AG10803 (cell line): ENCODE measurements at places on chromosomes 3 and 15.
A peak's percentile ranks its signal among the peaks of the same experiment; 100 is the strongest.

DNA sequence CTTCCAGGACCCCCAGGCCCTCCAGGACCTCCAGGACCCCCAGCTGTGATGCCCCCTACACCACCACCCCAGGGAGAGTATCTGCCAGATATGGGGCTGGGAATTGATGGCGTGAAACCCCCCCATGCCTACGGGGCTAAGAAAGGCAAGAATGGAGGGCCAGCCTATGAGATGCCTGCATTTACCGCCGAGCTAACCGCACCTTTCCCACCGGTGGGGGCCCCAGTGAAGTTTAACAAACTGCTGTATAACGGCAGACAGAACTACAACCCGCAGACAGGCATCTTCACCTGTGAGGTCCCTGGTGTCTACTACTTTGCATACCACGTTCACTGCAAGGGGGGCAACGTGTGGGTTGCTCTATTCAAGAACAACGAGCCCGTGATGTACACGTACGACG lies 22.1 kb upstream of the CMSS1 start:
- no peak for DNase-seq

GRCh38 chr15:101054116-101054515 lies 135.0 kb downstream of the LRRK1 start:
- DNase-seq = no peak

DNA sequence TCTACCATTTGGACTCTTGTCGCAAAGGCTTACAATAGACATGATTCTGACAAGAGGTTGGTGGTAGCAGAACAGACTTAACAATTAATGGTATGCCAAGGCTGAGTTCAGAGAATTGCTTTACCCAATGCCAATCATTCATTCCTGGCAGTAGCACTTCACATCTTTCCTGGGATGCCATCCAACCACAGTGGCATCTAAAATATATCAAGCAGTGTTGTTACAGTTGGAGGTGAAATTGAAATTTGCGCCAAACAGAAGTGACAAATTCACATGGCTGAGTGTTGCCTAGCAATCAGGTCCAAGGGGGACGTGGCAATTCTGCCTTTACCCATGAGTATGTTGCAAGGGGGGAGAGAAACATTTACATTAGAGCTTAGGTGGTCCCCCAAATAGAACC lies 21.0 kb upstream of the DPH6 start:
- no peak for DNase-seq

GRCh38 chr3:119595639-119596334 lies 1.9 kb upstream of the PLA1A start:
- no peak for DNase-seq

GRCh38 chr3:139571711-139572110 lies 32.2 kb upstream of the RBP1 start:
- no peak for DNase-seq

GRCh38 chr15:85800478-85801123 lies 5.9 kb upstream of the KLHL25 start:
- DNase-seq = peak; percentile 53

DNA sequence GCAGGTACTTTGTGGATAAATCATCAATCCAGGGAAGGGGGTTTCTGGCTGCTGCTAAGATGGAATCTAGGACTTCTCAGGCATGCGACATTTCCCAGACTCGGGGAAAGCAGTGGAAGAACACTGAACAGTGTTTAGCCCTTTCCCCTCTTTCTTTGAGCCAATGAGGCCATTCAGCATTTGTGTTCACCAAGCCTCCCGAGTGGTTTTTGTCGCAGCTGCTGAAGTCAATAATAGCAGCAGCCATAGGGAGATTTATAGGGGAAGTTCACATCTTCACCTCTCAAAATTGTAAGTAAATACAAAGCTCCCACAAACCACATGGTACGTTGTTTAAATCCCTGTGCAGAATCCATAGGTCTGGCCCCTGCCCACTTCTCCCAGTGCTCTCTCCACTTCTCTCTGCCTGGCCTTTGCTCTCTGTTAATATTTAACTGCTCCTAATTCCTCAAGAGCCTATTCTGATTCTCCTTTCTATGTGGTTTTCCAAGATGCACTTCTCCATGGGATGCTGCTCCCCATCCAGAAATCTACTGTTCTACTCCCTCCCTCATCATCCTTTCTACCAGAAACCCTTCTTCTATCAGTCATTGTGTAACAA lies 230.7 kb downstream of the SHQ1 start:
- DNase-seq = no peak

DNA sequence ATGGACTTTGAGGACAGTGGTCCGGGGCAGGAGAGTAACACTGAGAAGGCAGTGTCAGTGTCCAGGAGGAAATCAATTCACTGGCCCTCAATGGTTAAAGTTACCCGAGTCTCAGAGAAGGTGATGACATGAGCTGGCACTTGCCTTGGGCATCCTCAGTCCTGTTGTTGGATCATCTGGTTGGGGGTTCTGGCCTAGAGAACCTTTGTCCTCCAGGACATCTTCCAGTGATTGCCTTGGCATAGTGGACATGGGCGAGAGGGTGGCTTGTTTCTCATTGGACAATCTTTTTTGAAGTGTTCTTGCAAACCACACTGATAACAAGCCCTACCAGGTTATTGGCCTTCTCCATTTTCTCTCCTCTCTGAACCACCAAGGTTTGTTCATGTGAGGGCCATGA lies 83.4 kb upstream of the TERB2 start:
- no peak for DNase-seq

GRCh38 chr3:43207628-43208085 lies 78.7 kb upstream of the SNRK start:
- no peak for DNase-seq

- no peak for DNase-seq
Measured at GRCh38 chr3:96776818-96777217, 37.6 kb upstream of the EPHA6 start.

DNA sequence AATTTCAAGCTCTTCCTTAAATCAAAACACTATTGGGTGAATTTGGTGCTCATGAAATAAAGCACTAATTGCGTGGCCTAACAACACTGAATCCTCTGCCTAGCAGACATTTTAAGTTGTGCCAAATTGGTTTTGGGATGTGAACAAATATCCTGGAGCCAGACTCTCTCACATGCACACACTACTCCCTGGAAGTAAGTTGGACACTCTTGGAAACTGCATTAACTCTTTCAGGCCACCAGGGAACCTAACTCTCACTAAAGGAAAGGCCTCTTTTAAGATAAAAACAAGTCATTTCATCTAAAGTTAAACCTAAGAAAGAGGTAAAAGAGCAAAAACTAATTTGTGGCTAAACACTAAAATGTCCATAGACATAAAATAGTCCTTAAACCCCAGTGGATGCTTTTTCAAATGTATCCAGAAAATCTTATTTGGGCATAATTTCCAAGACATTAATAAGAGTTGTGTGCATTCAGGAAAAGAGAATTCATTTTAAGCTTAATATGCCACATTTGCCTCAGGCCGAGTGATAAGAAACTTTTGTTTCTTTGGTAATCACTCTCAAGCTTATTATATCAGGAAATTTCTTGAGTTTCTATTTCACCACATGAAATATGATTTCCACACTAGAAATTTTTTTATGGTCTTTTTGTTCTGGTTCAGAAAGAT lies 61.8 kb downstream of the ZBTB20 start:
- DNase-seq = peak; percentile 38

GRCh38 chr3:70982700-70983140 lies 600.8 kb downstream of the FOXP1 start:
- peak; percentile 78 for DNase-seq
